ENCODE measurements at places on chromosomes 16 and 17. TPM values are rescaled to one million over a fixed set of nuclear protein-coding genes. Genes with fewer than 3 reads are reported as not detected.

DNA sequence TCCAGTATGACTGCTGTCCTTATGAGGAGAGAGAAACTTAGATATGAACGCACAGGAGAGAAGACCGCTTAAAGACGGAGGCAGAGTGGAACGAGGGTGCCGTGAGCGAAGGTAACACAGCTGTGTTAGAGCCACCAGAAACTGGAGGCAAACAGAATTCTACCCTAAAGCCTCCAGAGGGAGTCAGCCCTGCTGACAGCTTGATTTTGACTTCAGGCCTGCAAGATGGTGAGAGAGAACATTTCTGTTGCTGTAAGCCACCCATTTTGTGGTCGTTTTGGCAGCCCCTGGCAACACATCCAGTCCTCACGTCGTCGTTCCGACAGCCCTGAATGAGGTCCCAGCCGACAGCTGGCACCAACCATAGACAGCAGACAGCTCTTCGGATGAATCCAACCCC lies 2.8 kb upstream of the SPATA2L start:
- H3K4me1 ChIP-seq, result peaks cover 19% of the 10 kb centered on the region
- peaks cover 37% of the 10 kb centered on the region for H3K27me3 ChIP-seq
- H3K36me3 ChIP-seq, result peaks cover under 1% of the 10 kb centered on the region

- H3K27me3 ChIP-seq, result no peaks in the 10 kb centered on the region
- no peaks in the 10 kb centered on the region for H3K36me3 ChIP-seq
- no peak overlapping the region for H3K27ac ChIP-seq
- H3K4me1 ChIP-seq, result no peaks in the 10 kb centered on the region
Measured at GRCh38 chr17:69710926-69711325, 296.4 kb downstream of the MAP2K6 start.

Gene TGFB1I1
- 4.6 TPM for total RNA-seq

Gene SEZ6L2
- 64.2 TPM for total RNA-seq

GRCh38 chr16:22941970-22942501 lies 128.1 kb downstream of the HS3ST2 start:
- no peak overlapping the region for H3K4me3 ChIP-seq
- H3K27me3 ChIP-seq, result 0 out of 2 replicates have a peak, but pooled peaks cover 2% of the 10 kb centered on the region
- no peak for DNase-seq
- no peak overlapping the region for H3K27ac ChIP-seq
- H3K36me3 ChIP-seq, result no peaks in the 10 kb centered on the region

DNA sequence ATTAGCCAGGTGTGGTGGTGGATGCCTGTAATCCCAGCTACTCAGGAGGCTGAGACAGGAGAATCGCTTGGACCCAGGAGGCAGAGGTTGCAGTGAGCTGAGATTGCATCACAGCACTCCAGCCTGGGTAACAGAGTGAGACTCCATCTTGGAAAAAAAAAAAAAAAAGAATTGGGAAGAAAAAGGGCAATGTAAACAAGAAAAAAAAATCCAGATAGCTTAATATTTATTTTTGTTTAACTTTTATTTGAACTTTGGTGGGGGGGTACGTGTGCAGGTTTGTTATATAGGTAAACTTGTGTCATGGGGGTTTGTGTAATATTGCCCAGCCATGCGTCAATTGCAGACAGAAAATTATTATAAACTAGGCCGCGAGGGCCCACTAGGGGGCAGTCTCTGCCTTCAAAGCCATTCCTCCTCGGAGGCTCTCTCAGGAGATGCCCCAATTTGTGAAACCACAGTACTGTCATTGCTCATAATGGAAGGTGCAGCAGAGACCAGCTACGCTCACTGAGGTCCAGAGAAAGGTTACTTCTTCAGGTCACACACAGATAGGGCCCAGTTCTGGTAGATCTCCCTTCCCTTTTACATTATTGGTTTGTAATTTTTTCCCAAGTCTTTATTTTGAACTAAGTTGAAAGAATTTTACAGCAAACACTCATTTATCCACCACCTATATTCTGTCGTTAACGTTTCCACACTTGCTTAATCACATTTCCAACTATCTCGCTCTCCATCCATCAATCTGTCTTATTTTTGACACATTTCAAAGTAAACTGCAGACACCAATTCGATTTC lies 206.2 kb downstream of the PRKCB start:
- H3K27ac ChIP-seq, result no peak overlapping the region
- no peak overlapping the region for H3K4me3 ChIP-seq
- DNase-seq, result peak; percentile 83

DNA sequence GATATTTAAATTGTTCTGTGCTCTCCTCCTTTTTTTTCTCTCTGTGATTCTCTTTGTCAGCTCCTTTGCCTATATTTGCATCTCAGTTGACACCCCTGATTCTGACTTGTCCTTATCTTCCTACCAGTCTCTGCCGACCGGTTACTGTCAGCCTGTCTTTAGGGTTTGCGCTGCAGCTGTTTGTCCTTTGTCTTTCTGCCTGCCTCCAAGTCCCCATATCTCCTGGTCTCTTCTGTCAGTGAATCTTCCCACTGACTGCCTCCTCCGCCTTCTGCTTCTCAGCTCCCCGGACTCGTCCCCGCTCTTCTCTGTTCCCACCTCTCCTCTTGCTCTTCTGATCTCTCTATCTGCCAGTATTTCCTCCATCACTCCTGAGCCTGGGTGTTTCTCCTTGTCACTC lies 5.2 kb downstream of the TLCD2 start:
- H3K36me3 ChIP-seq, result no peaks in the 10 kb centered on the region
- no peak for DNase-seq
- H3K4me3 ChIP-seq, result no peak overlapping the region
- peaks cover 12% of the 10 kb centered on the region for H3K27me3 ChIP-seq

DNA sequence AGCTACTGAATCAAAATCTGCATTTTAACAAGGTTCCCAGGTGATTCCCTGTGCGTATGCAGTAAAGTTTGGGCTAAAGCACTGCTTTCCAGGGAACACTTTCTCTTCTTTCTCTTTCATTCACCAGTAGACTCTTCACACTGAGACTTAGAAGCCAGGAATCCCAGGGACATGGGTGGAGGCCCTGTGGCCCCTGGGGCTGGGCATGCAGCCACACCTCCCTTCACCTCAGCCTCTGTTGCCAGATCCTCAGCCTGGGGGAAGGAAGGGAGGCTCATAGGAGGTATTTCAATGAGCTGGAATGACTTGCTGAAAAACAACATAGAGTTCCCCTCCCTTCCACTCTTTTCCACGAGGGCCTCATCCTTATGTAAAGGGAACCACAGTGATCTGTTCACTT lies 1.2 kb downstream of the G6PC3 start:
- peaks cover 32% of the 10 kb centered on the region for H3K4me1 ChIP-seq
- peaks cover 21% of the 10 kb centered on the region for H3K36me3 ChIP-seq
- peak overlapping the region; percentile 97 for H3K4me3 ChIP-seq
- no peaks in the 10 kb centered on the region for H3K27me3 ChIP-seq
- H3K27ac ChIP-seq, result peak overlapping the region; percentile 98
- DNase-seq, result no peak

DNA sequence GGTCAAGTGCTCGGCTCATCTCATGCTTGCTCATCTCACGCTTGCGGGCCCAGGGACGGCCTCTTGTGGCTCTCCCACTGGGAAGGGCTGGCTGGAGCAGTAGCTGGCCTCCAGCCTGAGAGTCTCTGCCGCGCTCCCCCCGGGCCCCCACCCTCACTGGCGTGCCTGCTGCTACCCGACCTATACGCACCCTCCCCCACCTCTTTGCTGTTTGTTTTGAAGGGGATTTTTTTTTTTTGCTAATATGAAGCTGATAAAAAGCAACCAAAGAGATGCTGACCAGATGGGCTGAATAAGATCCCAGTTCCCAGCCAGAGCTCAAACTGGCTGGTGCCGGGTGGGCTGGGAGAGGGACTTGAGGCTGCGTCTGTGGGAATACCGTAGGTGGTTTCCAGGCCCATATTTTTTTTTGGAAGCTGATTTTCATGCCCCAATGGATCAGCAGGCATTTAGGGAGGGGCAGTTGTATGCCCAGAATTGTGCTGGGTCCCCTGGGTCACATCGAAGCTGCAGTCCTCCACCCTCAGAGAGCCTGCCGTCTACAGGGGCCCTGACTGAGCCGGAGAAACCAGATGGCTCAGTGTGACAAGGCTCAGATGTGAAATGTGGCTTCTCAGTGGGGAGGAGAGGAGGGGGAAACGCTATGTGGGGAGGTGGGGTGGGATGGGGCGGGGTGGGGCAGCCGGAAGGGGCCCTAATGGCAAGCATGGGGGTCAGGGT lies 115.0 kb downstream of the RAP1GAP2 start:
- no peaks in the 10 kb centered on the region for H3K27me3 ChIP-seq
- no peak overlapping the region for H3K4me3 ChIP-seq
- H3K36me3 ChIP-seq, result peaks cover 32% of the 10 kb centered on the region
- no peak for DNase-seq
- 0 out of 2 replicates have a peak overlapping the region, but pooled peaks have one; percentile 46 for H3K27ac ChIP-seq
- H3K4me1 ChIP-seq, result peaks cover 18% of the 10 kb centered on the region

GRCh38 chr17:14672830-14673229 lies 371.9 kb downstream of the HS3ST3B1 start:
- H3K4me3 ChIP-seq, result no peak overlapping the region
- peaks cover 4% of the 10 kb centered on the region for H3K4me1 ChIP-seq
- no peak overlapping the region for H3K27ac ChIP-seq
- H3K36me3 ChIP-seq, result peaks cover 3% of the 10 kb centered on the region

- no peak overlapping the region for H3K27ac ChIP-seq
- H3K36me3 ChIP-seq, result no peaks in the 10 kb centered on the region
- DNase-seq, result no peak
- H3K4me3 ChIP-seq, result no peak overlapping the region
Measured at GRCh38 chr17:50569592-50569991, 9.1 kb downstream of the CACNA1G start.

GRCh38 chr17:74070998-74071679 lies 132.3 kb upstream of the RPL38 start:
- H3K27me3 ChIP-seq, result peaks cover 3% of the 10 kb centered on the region
- no peak for DNase-seq
- 0 out of 2 replicates have a peak, but pooled peaks cover 3% of the 10 kb centered on the region for H3K36me3 ChIP-seq
- H3K4me3 ChIP-seq, result no peak overlapping the region
- H3K27ac ChIP-seq, result no peak overlapping the region

DNA sequence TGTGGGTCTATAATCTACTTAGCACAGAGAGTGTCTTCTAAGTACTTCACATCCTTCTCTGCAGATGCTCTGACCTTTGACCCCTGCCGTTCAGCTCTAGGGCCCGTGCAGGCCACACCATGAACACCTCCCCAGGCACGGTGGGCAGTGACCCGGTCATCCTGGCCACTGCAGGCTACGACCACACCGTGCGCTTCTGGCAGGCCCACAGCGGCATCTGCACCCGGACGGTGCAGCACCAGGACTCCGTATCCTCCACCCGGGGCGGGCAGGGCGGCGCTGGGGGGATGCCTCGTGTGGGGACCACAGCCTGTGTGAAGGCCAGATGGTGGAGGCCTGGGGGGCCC lies 686 bp downstream of the MLST8 start:
- no peak overlapping the region for H3K27ac ChIP-seq
- H3K36me3 ChIP-seq, result peaks cover 14% of the 10 kb centered on the region
- no peak for DNase-seq
- H3K4me1 ChIP-seq, result peaks cover 17% of the 10 kb centered on the region
- H3K27me3 ChIP-seq, result peaks cover 18% of the 10 kb centered on the region

- no peak for DNase-seq
- H3K4me1 ChIP-seq, result no peaks in the 10 kb centered on the region
- peaks cover 27% of the 10 kb centered on the region for H3K36me3 ChIP-seq
- no peak overlapping the region for H3K27ac ChIP-seq
Measured at GRCh38 chr16:76292218-76292617, 15.0 kb downstream of the CNTNAP4 start.

- no peak overlapping the region for H3K27ac ChIP-seq
- peaks cover 4% of the 10 kb centered on the region for H3K4me1 ChIP-seq
- no peaks in the 10 kb centered on the region for H3K36me3 ChIP-seq
- H3K27me3 ChIP-seq, result no peaks in the 10 kb centered on the region
Measured at GRCh38 chr17:6941989-6942388, 53.9 kb upstream of the ALOX12 start.
